ENCODE measurements at places on chromosomes 4 and X.

- no peak for DNase-seq
These were observed 237.5 kb upstream of the GLRA2 start for GRCh38 chrX:14291666-14292500.

GRCh38 chr4:101287324-101287723 lies 60.0 kb downstream of the PPP3CA start:
- DNase-seq = no peak

DNA sequence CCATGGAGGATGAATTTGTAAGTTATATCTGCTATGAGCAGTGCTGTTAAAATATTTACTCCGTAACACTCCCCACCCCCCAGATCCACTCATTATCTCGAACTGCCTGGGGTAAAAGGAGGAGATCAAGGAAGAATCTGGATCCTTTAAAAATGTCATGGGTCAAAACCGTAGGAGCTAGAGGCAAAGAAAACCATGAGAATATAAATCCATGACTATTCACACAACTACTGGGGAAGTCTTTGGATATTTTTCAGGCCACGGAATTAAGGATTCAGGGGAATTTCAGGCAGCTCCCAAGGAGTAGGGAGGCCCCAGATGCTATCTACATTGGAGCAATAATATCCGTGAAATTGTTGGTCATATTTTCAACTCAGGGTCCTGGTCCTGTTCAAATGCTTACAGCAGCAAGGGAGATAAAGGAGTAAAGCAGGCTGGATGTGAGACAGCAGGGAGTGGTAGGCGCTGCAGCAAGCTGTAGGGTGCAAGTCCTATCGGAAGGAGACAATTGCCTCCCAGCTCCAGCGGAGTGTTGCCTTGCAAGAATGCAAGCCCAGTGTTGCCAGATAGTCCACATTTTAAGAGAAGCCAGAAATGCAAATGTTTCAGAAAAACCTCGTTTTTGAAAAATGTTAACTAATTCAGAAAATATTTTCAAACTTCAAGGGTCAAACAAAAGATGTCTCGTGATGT lies 116.2 kb upstream of the KIT start:
- no peak for DNase-seq

- DNase-seq = no peak
These were observed 518 bp downstream of the ARMCX1 start for GRCh38 chrX:101550751-101551379.

- no peak for DNase-seq
These were observed 14.1 kb downstream of the PAPSS1 start for GRCh38 chr4:107705742-107706556.

DNA sequence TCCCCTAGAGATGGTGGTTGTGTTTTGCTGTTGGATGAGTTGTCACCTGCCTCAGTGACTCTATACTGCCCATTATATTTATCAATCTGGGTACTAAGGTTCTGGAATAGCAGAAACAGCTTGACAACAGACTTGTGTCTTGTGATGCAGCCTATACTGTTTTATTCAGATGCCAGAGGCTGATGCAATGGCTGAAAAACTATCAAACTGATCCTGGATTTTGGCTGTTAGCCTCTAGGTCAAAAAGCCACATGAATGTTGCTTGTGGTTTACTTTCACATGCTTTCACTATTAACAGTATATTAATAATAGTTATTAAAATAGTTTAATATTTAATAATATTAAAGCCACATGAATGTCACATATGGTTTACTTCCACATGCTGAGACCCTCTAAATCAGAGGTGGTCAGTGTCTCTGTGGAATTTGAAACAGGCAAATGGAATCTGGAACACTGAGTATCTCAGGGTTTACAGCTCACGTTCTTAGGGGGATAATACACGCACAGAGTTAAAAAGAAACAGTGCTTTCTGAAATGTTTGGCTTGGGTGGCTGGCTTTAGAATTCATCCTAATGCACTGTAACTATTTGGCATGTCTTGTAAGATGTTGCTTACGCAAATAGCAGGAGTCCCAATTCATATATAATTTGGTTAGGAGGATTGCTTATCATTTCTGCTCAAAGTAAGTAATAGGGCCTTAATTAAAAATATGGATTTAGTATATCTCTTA lies 82.5 kb upstream of the LCORL start:
- DNase-seq = no peak

DNA sequence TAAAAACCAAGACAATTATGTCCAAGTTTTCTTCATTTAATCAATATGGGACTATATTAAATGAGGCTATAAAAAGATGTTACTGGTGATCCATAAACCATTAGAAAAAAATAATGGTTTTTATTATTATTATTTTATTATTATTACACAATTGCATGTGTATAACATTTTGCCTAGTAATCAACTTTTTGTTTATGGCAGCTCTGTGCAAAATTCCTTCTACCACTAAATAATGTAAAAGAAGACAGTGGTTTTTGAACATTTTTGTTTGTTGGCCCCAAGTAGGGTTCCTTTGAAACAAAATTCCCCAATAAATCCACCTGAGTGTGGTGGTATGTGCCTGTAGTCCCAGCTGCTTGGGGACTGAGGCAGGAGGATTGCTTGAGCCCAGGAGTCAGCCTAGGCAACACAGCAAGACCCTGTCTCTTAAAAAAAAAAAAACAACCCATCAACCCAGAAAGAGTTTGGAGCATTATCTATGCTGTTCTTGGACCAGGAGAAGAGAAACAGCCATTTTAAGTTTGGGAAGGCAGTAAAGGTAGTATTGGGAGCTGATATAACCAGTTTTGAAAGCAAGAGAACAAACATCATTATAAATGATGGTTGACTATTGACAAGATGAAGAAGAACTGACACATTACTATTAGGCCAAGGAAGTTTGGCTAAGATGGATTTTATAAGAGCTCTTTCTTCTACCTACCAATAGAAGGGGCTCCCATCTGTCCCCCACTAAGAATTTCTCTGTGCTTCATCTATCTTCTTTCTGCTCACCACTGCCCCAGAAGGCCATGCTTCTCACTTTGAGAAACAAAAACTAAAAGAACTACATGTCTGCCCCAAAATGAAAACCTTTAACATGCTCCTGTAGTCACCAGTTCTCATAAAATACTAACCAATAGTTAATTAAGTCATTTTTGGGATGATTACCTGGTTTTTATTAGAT lies 2.2 kb downstream of the TMEM156 start:
- no peak for DNase-seq

DNA sequence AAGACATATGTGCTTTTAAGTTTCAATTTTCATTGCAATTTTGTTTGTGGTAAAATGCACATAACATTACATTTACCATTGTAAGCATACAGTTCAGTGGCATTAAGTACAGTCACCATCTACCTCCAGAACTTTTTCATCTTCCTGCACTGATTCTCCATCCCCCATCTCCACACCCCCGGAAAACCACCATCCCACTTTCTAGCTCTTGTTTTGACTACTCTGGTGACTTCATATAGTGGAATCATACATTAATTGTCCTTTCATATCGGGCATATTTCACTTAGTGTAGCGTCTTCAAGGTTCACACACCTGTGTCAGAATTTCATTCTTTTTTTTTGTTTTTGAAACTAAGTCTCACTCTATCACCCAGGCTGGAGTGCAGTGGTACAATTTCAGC lies 143.5 kb downstream of the GPR143 start:
- no peak for DNase-seq

DNA sequence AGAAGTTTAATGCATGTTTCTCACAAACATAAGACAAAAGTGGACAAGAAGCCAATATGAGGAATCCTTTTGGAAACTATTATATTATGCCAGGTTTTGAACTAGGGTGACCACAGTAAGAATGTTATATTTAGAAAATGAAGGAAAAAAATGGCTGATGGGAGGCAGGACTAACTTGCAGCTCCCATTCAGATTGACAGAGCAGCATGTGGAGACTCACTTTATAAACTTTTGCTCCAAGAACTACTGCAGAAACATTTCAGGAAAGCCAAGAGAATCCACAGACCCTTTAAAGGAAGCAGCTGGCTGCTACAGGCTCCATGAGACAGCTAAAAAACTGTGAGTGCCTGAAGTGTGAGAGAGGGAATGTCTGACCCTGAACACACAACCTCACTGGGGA lies 738.6 kb upstream of the GRIA3 start:
- no peak for DNase-seq

- no peak for DNase-seq
These were observed 60.2 kb upstream of the GRPR start for GRCh38 chrX:16063141-16063540.

GRCh38 chr4:87057835-87058355 lies 123.1 kb downstream of the AFF1 start:
- DNase-seq = no peak

GRCh38 chr4:134089885-134090284 lies 111.7 kb downstream of the PABPC4L start:
- no peak for DNase-seq

DNA sequence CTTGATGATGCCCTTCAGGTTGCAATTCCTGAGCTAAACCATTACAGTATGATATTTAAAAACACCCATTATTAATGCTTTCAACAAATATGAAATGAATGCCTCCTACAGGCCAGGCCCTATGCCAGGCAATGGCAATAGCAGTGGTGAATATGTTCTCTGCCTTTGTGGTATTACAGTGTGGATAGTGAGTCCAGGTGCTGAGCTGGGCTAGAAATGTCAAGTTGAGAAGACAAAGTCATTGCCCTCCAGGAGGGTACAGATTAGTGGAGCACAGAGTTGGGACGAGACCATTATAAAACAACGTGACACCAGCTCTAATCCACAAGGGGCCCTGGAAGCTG lies 81.9 kb downstream of the RBM47 start:
- DNase-seq = no peak

DNA sequence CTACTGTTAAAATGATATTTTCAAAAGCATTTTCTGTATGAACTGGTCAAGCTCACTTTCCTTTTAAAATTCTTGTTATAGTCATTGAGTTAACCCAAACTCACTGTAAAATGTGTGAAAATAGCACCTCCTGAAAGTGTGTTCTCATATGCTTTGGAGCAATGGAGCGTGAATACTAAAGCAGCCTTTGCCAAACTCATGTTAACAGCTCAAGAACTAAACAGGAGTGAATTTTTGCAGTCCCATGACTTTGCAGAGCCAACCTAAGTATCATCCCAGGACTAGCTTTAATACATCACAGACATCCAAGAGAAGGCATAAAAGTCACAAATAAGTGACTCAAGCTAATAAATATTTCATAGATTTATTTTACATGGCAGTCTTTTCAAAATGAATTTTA lies 2.3 kb downstream of the AMMECR1 start:
- no peak for DNase-seq

GRCh38 chr4:2287594-2287915 lies 25.6 kb upstream of the MXD4 start:
- DNase-seq = no peak

- DNase-seq = no peak
These were observed 31.3 kb upstream of the ETNPPL start for GRCh38 chr4:108794136-108794535.

GRCh38 chrX:123087326-123087725 lies 96.8 kb upstream of the GRIA3 start:
- DNase-seq = no peak

GRCh38 chr4:139763672-139764071 lies 98.1 kb downstream of the MGST2 start:
- no peak for DNase-seq

DNA sequence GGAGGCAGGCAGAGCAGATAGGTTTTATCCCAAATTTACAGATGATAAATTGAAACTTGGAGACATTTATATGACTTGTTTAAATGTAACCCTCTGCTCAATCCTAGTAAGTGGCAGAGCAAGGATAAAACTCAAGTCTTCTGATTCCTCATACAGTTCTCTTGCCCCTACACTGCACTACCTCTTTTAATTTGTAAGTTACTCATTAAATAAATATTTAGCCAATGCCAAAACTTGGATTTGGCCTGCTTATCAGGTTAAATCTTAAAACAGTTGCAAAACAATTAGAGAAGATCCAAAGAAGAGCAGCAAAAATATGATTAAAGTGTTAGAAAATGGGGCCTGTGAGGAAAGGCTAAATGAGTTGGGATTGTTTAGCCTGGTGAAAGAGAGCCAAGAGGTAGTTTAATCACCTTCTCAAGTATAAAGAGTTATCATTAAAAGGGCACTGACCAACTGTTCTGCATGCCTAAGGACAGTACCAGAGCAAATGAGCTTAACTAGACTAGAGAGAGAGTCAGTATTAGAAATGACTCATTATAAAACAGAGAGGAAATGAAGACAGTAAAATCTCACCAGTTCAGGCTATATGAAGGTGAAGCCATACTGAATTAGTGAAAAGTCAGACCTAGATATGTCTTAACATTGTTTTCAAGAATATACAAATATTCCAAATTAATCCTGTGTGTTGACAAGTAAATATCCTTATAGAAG lies 146.3 kb downstream of the GRIA3 start:
- no peak for DNase-seq

- no peak for DNase-seq
These were observed 1.4 kb downstream of the NDNF start for GRCh38 chr4:121070696-121071639.

DNA sequence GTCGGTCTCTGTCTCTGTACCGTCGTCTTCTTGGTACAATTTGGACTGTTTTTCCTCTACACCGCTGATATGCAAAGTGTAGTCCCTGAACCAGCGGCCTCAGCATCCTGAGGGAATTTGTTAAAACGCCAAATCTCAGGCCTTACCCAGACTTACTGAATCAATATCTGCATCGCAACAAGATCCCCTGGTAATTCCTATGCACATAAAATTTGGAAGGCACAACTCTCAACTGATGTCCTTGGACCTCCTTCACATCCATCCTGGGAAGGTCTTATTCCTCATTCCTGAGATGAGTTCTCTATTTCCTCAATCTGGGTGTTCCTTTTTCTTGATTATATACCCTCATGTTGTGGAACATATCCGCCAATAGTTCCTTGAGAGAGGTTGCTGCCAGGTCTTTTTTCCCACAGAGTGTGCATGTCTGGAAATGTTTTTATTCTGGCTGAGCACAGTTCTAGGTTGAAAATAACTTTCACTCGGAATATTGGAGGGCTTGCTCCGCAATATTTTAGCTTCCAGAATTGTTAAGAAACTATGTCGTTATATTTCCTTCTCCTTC lies 738 bp upstream of the HPF1 start:
- no peak for DNase-seq

GRCh38 chrX:39527025-39527424 lies 570.7 kb downstream of the BCOR start:
- no peak for DNase-seq
